ENCODE measurements at places on chromosomes 5 and 9.
A peak's percentile ranks its signal among the peaks of the same experiment; 100 is the strongest.

- no peak for DNase-seq
These were observed 90.8 kb downstream of the CAAP1 start for GRCh38 chr9:26801772-26802171.

- no peak for DNase-seq
These were observed 2.5 kb upstream of the YTHDC2 start for GRCh38 chr5:113510836-113511451.

GRCh38 chr9:21836437-21837161, 34.2 kb downstream of the MTAP start:
- DNase-seq, result no peak

GRCh38 chr5:165104611-165105010, 1599.2 kb downstream of the MAT2B start:
- DNase-seq, result no peak

DNA sequence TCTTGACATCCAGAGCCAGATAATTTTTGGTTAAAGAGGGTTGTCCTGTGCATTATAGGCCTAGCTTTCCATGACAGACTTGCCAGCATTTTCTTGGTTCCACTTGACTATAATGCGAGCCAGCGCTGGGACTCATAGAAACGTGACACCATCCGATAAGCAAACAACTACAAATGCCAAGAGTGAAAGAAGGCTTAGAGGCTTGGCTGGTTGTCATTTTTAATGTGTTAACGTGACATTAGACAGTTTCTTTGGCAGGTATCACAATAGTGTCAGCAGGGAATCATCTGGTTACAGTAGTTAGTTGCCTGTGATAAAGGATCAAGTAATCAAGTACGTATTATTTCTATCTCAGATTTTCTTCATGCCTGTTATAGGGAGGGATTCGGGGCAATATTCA, 20.0 kb upstream of the LIFR start:
- DNase-seq, result no peak

GRCh38 chr5:78527054-78527859, 121.3 kb downstream of the LHFPL2 start:
- no peak for DNase-seq

- DNase-seq, result no peak
These were observed 56.6 kb downstream of the C6 start for GRCh38 chr5:41156739-41157138.

- no peak for DNase-seq
These were observed 1457.2 kb upstream of the WWC1 start for GRCh38 chr5:166834246-166834645.

DNA sequence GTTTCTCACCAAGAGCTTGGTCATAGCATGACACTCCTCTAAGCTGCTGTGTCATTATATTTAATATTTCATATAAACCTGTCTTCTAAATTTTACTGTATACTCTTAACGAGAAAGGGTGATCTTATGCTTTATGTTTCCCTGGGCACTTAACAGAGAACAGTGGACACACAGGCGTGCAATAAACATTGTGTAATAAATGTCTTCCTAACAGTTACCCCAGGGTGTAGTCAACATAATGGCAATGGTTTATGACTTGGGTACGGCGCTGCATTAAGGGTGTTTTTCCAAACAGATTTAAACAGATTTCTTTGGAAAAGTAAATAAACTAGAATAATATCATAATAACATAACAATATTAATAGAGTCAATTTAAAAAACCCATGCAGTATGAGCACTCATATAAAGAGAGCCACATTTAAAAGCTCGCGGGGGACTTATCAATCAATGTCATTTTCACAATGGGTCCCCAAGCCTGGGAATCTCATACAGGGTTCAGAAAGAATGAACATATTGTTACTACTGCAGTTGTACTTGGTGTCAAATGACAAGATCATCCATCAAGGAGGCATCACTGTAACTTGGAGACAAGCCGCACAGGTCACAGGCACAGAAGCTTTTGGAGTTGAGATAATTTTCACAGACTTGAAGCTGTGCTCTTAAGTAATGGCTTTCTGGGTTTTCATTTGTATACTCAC, 376.4 kb downstream of the CTNND2 start:
- DNase-seq, result no peak

DNA sequence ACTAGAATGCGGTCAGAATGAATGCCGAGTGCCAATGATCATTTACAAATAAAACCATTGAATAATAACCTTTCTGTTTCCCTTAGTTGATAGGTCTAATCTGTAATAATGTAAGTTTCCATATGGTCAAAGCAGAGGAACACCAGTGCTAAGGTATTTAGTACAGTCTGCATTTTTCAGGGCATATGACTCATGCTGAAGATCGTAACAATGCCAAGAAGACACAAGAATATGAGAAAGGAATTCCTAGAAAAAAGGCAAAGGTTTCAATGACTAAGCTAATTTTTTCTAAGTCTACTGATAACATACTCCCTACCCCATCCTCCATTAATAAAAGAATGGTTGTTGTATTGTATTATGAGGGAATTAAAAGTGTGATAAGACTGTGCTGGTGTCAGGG, 2.8 kb downstream of the OR1L8 start:
- no peak for DNase-seq

DNA sequence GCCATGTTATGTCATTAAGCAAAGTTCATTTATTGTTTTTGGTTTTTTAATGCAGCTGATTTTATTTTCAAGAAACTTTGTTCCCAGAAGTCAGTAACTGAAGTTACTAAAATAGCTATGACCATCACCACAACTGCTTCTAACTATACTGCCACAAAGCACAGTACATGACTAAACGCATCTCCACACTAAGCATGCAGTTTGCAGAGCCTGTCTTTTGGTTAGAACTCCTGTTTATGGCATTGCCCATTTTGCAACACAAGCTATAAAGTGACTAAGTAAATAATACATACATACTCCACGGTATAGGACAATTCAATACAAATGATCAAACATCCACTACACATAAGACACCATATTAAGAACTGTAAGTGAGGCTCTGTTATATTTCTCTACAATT, 109.7 kb downstream of the MLLT3 start:
- DNase-seq, result no peak

GRCh38 chr9:121748074-121748473, 96.6 kb downstream of the DAB2IP start:
- DNase-seq, result no peak

DNA sequence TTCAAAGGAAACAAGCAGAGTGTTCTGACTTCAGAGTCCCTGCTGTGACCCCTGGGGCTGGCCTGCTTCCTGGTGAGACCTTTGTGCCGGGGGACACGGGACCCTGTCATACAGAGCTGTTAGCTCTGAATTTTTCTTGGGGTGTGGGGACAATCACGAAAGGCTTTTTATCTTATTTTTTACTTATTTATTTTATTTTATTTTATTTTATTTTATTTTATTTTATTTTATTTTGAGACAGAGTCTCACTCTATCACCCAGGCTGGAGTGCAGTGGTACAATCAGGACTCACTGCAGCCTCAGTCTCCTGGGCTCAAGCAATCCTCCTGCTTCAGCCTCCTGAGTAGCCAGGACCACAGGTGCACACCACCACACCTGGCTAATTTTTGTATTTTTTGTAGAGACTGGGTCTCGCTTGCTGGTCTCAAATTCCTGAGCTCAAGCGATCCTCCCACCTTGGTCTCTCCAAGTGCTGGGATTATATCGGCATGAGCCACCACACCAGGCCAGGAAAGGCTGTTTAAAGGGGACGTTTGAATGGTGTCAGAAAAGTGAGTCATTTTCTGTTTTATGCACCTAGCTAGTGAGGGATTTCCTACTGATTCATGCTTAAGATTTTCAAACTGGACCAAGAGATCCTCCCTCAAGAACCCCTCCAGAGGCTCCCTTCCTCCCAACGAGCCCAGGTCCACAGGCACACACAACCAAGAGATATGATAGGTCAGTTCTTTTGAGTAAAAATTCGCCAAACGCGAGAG, 75.7 kb downstream of the OLFM1 start:
- no peak for DNase-seq

DNA sequence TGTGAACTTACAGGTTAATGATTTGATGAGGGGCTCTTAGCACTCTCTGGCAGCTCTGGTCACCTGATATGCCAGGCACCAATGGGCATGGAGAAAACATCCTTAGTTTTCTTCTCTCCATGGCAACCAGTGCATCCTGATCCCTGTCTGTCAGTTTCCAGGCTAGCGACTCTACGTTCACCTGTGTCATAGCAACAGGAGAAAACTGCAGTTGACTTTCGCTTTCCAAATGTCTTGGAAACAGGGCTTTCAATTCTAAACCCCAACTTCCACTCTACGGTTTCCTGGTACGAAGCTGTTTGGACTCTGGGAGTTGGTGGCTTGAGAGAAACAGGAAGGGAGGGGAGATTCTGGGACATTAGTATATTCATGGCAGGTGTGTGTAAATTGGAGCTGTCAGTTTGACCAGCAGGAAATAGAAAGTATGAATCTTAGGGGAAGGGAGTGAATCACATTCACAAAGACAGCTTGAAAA, 74.4 kb downstream of the SLC28A3 start:
- DNase-seq, result no peak

GRCh38 chr9:9920425-9921060, 692.3 kb downstream of the PTPRD start:
- no peak for DNase-seq

- no peak for DNase-seq
These were observed 57.3 kb downstream of the FGF18 start for GRCh38 chr5:171476701-171477100.

DNA sequence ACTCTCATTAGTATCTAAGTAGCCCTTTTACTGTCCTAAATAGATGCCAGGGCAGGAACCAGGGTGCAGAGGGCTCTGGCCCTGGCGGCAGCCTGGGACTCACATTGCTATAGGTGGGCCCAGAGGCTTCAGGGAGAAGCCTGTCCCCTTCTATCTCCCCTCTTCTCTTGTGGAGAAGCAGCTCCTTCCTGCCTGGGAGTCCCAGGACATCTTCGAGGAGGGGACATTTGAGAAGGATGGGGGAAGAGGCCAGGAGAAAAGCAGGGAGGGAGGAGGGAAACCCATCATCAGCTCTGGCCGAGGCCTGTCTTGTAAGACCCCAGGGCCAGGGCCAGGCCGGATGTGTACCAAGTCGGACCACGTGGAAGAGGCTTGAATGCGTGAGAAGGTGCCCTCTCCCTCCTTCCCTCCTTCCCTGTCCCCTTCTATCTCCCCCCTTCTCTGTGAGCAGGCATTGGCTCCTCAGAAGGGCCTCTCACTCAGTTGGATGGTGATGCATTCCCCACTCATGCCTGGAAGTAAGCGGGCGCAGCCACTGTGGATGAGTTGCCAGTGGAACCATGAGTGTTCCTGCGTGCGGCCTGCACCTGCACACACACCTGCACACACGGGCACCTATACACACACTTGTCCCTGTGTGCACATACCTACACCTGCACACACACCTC, 20.7 kb upstream of the LPCAT1 start:
- DNase-seq, result no peak

DNA sequence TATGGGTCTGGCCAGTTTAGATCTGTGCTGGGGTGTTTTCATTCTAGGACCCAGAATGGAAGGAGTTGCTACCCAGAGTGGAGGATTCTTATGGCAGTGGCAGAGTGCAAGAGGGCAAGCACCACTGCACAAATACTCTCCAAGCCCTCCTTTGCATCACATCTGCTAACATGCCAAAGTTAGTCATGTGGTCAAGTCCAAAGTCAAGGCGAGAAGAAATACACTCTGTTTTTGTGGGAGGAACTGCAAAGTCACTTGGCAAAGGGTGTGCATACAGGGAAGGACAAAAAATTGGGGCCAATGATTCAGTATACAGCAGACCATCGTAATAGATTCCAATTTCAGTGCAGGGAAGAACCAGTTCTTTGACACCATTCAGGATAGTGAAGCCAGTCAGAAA, 43.9 kb upstream of the HMGCS1 start:
- no peak for DNase-seq

DNA sequence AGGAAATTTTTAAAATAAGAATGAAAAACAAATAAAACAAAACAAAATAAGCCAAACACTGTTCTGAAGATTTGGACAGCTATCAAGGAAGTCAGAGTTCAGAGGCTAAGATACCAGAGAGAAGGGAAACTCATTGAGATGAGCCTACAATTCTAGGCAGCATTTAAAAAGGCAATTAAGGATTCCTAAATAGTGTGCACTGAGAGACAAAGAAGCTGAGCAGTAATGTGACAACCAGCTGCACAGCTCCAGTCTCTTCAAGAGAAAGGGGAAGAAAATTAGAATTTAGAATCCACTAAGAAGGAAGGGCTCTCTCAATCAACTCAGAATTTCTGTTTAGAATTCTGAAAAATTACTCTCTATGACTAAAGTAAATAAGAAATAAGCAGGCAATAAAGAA, 246.7 kb upstream of the COX7C start:
- no peak for DNase-seq

GRCh38 chr5:65883461-65883860, 42.9 kb upstream of the ERBIN start:
- no peak for DNase-seq

DNA sequence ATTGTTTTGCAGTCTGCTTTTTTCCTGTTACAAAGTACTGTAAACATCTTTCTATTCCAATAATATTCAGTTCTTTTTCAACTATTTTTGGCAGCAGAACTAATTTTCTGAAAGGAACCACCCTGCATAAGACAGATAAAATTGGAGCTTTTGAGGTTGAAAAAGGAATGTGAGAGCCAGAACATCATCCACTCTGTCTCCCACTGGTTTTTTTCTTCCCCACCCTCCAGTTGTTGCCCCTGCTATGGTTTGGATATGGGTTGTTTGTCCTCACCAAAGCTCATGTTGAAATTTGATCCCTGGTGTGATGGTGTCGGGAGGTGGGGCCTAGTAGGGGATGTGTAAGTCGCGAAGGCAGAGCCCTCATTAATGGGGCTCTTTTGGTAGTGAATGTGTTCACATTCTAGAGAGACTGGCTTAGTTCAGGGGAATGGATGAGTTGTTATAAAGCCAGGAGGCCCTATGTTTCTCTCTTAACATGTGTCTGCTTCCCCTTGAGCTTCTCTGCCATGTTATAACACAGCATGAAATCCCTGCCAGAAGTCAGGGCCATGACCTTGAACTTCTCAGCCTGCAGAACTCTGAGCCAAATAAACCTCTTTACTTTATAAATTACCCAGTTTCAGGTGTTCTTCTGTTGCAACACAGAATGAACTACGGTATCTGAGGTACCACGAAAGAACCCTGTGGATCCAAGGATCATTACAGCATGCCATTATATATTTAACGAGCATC, 34.8 kb upstream of the MAST4 start:
- DNase-seq, result no peak

- DNase-seq, result peak; percentile 62
These were observed 124.4 kb downstream of the C9orf50 start for GRCh38 chr9:129496473-129497004.

- no peak for DNase-seq
These were observed 249.1 kb upstream of the ADCY2 start for GRCh38 chr5:7146886-7147285.

DNA sequence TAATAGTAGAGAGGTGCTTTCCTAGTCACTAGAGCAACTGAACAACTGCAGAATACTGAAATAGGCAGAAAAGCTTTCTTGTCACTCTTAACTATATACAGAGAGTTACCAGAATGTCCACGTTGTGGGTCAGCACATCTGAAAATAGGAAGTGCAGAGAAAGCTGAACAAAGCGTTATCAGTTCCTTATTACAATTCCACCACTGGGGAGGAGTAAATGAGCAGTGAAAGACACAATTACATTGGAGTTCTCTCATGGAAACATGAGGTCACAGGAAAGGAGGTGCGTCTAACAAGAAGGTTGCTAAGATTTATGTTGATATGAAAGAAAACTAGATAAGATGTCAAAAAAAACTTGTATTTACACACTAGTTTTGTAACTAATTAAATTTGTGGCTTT, 461.9 kb upstream of the COX7C start:
- no peak for DNase-seq

Data from activated CD8-positive, alpha-beta memory T cell treated with anti-CD3 and anti-CD28 coated beads for 1 hour (primary cell).